ENCODE measurements at places on chromosomes 1 and 21.

- no peak for DNase-seq
Measured at GRCh38 chr21:23522751-23523150, 2084.5 kb downstream of the MRPL39 start.

DNA sequence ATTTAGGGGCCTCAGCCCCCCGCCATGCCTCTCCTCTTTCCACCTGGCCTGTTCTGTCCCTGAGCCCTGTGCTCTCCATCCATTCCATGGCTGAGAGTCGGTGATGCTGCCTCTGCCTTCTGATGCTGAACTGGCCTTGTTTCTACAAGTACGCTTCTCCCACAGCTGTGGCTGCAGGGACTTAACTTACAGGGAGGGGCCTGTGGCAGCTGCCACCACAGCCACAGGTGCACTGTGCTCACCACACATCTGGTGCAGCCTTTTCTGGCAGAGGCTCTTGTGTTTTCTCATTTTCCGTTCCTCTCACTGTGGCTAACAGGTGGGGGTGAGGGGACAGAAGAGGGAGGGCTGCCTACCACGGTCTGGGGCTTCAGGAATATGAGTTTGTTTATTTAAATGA is 4.2 kb downstream of the FMO1 start:
- DNase-seq, result no peak

- no peak for DNase-seq
Measured at GRCh38 chr1:56447823-56448222, 131.5 kb downstream of the PLPP3 start.

DNA sequence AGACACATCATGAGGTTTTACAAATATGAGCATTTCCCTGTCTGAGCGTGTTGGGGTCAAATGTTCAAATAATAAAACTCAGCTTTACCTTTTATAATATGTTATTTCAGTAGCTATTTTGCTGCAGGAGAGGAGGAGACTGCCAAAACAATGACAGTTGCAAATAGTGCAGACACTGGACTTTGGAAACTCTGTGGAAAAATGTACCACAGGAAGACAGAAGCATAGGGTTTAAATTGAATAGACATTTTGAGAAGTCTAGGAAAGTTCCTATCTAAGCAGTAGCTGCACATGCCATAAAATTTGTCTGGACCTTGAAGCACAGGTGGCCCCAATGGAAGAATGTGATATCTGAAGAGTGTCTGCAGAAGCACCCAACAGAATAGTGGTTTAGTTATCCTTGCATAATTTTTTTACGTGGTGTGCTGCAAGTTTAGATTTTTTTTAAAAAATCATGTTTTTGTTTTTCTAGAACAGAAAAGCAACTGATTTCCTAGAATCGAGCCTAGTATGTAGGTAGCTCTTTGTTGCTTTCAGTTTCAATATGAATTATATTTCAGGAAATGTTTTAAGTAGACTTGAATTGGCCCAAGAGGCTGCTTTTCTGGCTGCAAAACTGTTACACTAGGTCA is 14.0 kb upstream of the GBP5 start:
- DNase-seq, result no peak

GRCh38 chr1:34747638-34747941 is 7.3 kb upstream of the GJB5 start:
- DNase-seq, result no peak

DNA sequence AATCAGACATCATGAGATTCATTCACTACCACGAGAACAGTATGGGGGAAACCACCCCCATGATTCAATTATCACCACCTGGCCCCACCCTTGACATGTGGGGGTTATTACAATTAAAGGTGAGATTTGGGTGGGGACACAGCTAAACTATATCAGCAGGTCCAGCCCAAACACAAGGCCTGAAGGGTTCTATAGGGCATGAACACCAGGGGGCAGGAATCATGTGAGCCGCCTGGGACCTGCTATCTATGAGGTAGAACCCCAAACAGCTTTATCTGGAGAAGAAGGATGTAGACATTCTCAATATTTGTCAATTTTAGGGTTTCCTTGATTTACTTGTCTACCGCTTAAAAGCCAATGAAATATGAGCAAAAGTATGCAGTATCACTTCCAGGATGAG is 294.9 kb upstream of the DEPDC1 start:
- DNase-seq, result no peak

- DNase-seq, result no peak
Measured at GRCh38 chr1:19460535-19461219, 24.7 kb downstream of the CAPZB start.

GRCh38 chr21:17759511-17760178 is 59.5 kb downstream of the C21orf91 start:
- no peak for DNase-seq

- DNase-seq, result no peak
Measured at GRCh38 chr1:53367503-53368313, 39.8 kb upstream of the LRP8 start.
